Smooth muscle cell of trachea (primary cell): ENCODE measurements at places on chromosomes 5 and 9. TPM values are rescaled to one million over a fixed set of nuclear protein-coding genes. Genes with fewer than 3 reads are reported as not detected.

Gene JAK2
- 15.4 and 17.2 TPM in 2 replicates for total RNA-seq

Gene LCN9
- total RNA-seq, result not detected in 2 replicates

Gene PRDM12
- total RNA-seq, result not detected in 2 replicates

Gene HRH2
- not detected in 2 replicates for total RNA-seq

Gene ANKS6
- total RNA-seq, result 16.4 and 23.0 TPM in 2 replicates

Gene CBY3
- total RNA-seq, result not detected in 2 replicates

Gene TRMO
- total RNA-seq, result 13.1 and 15.9 TPM in 2 replicates

Gene CMYA5
- total RNA-seq, result 6.0 and 11.2 TPM in 2 replicates

Gene KLF9
- 30.8 and 31.3 TPM in 2 replicates for total RNA-seq

Gene EQTN
- not detected in 2 replicates for total RNA-seq

Gene PDE8B
- total RNA-seq, result under 0.01 TPM in 1 of 2 replicates, not detected in the other

Gene SEMA6A
- total RNA-seq, result 0.44 and 0.66 TPM in 2 replicates

Gene ZNF79
- total RNA-seq, result 10.8 and 19.0 TPM in 2 replicates

Gene TLE1
- total RNA-seq, result 29.7 and 47.1 TPM in 2 replicates

Gene STC2
- 113 and 464 TPM in 2 replicates for total RNA-seq

Gene GAPT
- 0.17 TPM in 1 of 2 replicates, not detected in the other for total RNA-seq

Gene NOXA1
- 0.73 and 1.7 TPM in 2 replicates for total RNA-seq

Gene EIF4E1B
- total RNA-seq, result not detected in 2 replicates

Gene NTRK2
- total RNA-seq, result 0.15 and 0.17 TPM in 2 replicates

Gene AUH
- total RNA-seq, result 41.8 and 43.6 TPM in 2 replicates

Gene ZNF300
- total RNA-seq, result 5.1 and 14.1 TPM in 2 replicates

Gene ITK
- not detected in 2 replicates for total RNA-seq

Gene IFNA13
- total RNA-seq, result not detected in 2 replicates

Gene KIF4B
- total RNA-seq, result 0.15 and 0.17 TPM in 2 replicates

Gene DAB2IP
- total RNA-seq, result 6.7 and 22.2 TPM in 2 replicates

Gene PCDHB3
- total RNA-seq, result 0.29 and 0.50 TPM in 2 replicates

Gene PRR7
- 2.9 and 12.4 TPM in 2 replicates for total RNA-seq

Gene TPM2
- total RNA-seq, result 880 and 967 TPM in 2 replicates

Gene SPATA31C1
- not detected in 2 replicates for total RNA-seq

Gene TAF11L14
- total RNA-seq, result not detected in 2 replicates

Gene TOR2A
- total RNA-seq, result 4.1 and 4.5 TPM in 2 replicates

Gene PCDHA6
- total RNA-seq, result 0.44 and 0.50 TPM in 2 replicates

Gene BAAT
- not detected in 2 replicates for total RNA-seq

Gene LHX2
- not detected in 2 replicates for total RNA-seq

Gene LMX1B
- total RNA-seq, result not detected in 2 replicates

Gene CCNJL
- 0.15 and 0.17 TPM in 2 replicates for total RNA-seq

Gene PCDHA11
- 0.29 and 0.50 TPM in 2 replicates for total RNA-seq

Gene DMRT2
- total RNA-seq, result 0.17 TPM in 1 of 2 replicates, not detected in the other

Gene EGFLAM
- 2.5 and 3.0 TPM in 2 replicates for total RNA-seq

Gene CAVIN4
- total RNA-seq, result 1.2 and 1.7 TPM in 2 replicates

Gene TERT
- not detected in 2 replicates for total RNA-seq
